Kidney glomerular epithelial cell (primary cell): ENCODE measurements at places on chromosomes 11 and 22.

- no peak for DNase-seq
These were observed 259.7 kb upstream of the PLET1 start for GRCh38 chr11:112520354-112520753.

- no peak for DNase-seq
These were observed 241.1 kb downstream of the SOX6 start for GRCh38 chr11:16114978-16115871.

GRCh38 chr11:88827018-88827676 lies 238.6 kb downstream of the GRM5 start:
- DNase-seq, result no peak

DNA sequence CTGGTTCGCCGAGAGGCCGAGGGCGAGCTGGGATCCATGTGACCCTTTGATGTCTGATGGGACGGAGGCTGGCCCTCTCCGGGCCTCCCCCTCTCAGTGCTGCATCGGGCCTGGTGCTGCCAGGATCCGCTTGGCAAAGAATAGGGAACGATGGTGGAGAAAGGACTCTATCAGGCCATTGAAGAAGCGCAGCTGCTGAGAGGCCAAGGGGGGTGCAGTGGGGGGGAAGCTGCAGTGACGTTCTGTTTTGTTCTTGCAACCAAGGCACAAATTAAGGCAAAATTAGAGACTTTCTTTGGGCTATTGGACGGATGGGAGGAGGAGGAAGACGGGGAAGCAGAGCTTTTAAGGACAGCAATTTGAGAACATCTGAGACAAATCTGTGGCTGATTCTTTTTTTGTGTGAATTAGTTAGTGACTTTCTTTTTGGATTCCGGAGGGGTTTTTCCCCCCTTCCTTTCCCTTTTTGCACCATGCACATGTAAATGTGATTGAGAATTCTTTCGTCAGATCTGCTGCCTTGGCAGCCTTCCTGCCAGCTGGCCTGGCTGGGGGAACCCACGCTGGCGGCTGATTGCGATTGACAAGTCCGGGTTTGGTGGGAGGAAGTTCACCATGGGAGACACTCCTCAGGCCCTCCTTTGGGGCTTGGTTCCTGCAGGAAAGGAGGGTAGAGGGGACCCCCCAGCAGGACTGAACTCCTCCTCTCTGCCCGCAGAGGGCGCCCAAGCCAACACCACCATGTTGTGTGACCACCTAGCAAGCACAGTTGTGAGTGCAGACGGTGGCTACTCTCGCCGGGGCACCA lies 214.6 kb downstream of the NTM start:
- DNase-seq, result no peak

DNA sequence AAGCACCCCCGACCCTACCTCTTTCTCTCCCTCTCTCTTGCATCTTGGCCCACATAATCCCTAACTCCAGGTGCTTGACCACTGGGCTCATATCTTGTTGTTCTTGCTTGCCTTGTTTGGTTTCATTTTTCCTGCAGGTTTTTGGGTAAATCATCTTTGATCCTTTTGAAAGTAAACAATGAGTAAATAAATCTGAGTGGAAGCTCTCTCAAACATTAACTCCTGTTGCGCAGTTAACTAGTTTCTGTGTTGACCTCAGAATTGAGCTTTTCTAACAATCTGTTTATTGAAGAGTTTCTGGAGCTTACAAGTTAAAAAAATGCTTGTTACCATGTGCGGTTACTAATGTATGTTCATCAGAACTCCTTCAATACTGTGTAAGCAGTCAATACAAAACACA lies 38.8 kb upstream of the MICAL2 start:
- no peak for DNase-seq

DNA sequence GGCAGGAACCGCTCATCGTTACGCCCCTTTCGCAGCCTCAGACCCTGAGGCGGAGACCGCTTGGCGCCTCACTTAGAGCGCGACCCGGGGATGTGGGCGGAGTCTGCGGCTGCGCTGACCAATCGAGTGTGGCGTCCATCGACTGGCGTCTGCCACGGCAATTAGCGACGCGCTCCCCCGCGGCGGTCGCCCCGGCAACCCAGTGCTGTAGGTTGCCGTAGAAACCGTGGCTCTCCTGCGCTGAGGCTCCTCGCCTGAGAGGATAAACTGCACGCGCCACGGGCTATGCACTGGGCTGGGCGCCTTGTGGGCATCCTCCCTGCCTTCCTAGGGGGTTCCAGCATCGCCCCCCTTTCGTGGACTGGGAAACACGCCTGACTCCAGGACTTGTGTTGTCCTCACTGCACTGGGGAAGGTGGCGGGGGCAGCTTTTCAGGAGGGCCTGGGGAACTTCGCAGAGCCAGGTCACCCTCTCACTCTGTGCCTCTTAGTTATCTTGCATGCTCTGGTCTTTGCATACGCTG lies 701 bp upstream of the P2RX6 start:
- peak; percentile 91 for DNase-seq

DNA sequence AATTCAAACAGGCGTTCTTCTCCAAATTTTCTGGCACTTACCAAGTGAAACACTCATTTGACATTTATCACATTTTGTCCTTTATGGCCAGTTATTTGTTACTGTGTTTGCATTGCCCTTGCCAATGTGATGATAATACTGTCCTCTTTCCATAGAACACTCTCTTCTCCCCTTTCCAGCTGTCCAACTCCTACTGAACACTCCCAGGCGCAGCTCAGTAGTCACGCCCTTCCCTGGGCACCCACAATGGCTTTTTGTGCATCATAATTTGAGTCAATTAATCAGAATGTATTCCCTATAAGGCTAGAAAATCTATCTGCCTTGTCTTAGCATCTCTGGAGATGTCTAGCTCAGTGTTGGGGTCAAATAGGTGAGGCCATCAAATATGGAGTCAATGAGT lies 21.2 kb upstream of the B3GAT1 start:
- DNase-seq, result no peak

DNA sequence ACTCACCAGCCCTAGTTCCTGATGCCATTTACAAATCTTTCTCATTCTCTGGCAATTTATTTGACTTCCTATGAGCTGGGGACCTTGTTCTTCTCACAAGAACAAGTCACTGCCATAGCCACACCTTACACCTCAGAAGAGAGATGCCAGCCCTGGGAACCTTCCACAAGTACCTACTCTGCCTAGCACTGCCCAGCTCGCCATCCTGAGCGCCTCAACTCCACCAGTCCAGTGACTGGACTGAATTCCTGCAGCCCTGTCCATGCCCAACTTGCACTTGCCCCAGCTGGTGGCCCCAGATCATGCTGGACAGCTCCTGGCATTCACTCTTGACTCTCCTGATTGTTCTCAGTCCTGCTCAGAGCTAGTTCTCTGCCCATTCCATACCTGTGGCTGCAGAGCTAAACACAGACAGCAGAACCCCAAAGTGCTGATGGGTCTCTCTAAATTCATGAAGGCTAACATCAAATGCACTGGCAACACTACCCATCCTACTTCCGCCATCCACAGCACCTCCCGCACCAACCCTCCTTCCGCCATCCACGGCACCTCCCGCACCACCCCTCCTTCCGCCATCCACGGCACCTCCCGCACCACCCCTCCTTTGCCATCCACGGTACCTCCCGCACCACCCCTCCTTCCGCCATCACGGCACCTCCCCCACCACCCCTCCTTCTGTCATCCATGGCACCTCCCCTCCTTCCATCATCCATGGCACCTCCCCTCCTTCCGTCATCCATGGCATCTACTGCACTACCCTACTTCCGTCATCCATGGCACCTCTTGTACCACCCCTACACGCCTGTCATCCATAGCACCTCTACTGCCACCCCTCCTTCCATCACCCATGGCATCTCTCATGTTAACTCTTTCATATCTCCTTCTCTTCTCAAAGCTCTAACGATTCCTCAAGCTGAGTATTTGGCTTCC lies 23.6 kb upstream of the SLC25A1 start:
- no peak for DNase-seq

GRCh38 chr11:2578929-2579270 lies 120.9 kb downstream of the KCNQ1OT1 start:
- DNase-seq, result no peak
